ENCODE measurements at places on chromosomes 2 and 18. TPM values are rescaled to one million over a fixed set of nuclear protein-coding genes. Genes with fewer than 3 reads are reported as not detected.

STRN gene
- polyA plus RNA-seq, result 10.7 TPM

KRTCAP3 gene
- 4.5 TPM for polyA plus RNA-seq

DNA sequence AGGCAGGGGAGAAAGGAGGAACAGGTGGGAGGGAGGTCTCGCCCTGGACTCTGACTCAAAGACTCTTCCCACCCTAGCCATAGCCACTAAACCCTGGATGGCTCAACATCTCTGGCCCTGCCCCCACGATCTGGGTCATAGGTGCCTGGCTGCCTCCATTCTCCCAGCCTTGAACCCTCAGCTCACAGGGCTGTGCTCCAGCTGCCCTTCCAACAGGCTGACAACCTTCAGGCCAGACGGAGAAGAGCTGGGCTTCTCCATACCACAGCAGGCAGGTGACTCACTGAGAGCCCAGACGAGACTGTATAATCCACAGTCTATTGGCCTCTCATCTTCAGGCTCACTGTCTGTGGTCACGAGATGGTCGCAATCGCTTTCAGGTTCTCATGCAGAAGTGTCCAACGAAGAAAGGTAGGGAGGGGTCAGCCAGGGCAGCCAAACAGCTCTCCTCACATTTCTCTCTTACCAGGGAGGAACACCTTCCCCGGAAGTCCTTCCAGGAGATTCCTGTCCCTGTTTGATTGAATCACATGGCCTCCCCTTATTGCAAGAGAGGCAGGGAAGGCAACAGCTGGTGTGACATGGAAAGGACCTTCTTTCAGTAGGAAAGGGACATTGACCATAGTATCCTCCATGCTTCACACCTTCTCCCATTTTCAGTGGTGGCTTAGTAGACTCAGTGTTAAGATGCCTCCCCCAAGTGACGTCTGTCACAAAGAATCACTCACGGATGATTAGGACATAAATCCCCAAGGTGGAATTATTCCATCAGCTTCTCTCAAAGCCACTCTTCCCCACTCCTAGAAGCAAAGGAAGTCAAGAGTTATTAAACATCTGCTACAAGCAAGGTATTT lies 100.1 kb downstream of the MRO start:
- no peak for DNase-seq

- DNase-seq, result no peak
Observed at GRCh38 chr18:5456577-5457461, 87.0 kb downstream of the EPB41L3 start.

GRCh38 chr2:95106081-95106480 lies 15.5 kb downstream of the MRPS5 start:
- no peak for DNase-seq

DNA sequence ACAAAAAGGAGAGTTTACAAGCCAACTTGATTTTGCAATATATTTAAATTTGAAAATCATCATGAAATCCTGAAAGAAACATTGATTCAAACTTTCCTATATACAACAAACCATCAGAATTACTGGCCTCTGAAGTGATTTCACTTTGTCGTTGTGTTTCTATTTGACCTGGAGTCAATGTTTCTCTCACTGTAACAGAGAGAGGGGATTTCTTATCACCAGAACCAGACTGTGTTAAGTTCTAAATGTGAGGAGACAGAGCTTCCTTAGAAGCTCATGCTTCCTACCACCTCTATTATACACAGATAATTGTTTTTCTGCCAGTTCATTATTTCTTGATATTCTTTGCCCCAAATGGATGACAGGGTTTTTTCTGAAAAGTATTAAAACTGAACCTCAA lies 245.0 kb upstream of the RND3 start:
- DNase-seq, result no peak

GRCh38 chr2:67286981-67287759 lies 110.0 kb upstream of the ETAA1 start:
- no peak for DNase-seq

TM4SF20 gene
- not detected for polyA plus RNA-seq

DNA sequence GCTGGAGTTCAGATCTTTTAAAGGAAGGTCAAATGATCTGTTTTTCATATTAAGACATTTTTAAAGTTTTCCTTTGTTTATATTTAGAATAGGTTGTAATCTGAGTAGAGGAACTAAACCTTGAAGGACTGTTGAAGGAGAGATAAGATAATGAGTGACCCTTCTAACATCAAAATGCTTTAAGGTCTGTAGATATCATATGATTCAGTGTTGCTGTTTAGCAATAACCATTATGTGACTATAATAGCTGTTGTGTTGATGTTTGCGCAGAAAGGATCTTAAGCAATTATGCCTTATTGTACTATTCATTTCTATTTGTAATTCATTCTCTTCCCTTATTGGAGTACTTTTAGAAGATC lies 60.0 kb downstream of the SLC16A14 start:
- DNase-seq, result no peak

CROCC2 gene
- polyA plus RNA-seq, result not detected

DNA sequence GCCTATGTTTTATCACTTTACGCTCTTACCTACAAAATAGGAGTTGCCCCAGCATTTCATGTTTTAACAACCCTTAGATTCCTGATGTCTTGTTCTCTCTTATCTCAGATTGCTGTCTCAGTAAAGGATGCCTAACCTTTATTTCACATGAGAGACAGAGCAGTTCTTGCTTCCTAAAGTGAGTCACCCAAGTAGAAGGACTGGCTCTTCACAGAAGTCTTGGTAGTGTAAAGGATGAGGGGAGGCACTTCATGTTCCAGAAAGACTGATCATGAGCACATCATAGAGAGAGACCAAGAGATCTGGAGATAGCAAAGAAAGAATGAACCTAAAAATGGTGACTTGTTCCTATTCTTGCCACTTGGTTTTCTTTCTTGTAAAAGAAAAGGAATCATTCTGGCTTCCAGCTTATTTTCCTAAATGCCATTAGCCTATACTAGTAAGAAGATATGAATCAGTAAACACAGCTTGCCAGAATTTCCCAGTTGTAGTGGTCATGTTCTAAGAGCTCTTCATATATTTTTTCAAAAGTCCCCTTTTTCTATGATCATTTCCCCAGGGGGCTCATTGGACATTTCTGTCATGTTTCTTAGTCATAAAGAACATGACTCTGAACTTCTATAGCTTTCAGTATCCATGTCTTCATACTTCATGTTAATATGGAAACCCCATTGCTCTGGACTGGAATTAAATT lies 54.9 kb downstream of the MAPRE2 start:
- peak; percentile 21 for DNase-seq

GRCh38 chr2:238699307-238700116 lies 148.4 kb upstream of the TWIST2 start:
- no peak for DNase-seq

- no peak for DNase-seq
Observed at GRCh38 chr2:55120634-55121359, 70.5 kb upstream of the RTN4 start.

GRCh38 chr2:182634386-182634785 lies 81.7 kb upstream of the DNAJC10 start:
- no peak for DNase-seq

GRCh38 chr2:84474176-84474575 lies 15.1 kb upstream of the SUCLG1 start:
- DNase-seq, result no peak

- no peak for DNase-seq
Observed at GRCh38 chr2:202064881-202065230, 8.2 kb upstream of the KIAA2012 start.

GRCh38 chr18:10142496-10143160 lies 228.8 kb downstream of the VAPA start:
- no peak for DNase-seq

DNA sequence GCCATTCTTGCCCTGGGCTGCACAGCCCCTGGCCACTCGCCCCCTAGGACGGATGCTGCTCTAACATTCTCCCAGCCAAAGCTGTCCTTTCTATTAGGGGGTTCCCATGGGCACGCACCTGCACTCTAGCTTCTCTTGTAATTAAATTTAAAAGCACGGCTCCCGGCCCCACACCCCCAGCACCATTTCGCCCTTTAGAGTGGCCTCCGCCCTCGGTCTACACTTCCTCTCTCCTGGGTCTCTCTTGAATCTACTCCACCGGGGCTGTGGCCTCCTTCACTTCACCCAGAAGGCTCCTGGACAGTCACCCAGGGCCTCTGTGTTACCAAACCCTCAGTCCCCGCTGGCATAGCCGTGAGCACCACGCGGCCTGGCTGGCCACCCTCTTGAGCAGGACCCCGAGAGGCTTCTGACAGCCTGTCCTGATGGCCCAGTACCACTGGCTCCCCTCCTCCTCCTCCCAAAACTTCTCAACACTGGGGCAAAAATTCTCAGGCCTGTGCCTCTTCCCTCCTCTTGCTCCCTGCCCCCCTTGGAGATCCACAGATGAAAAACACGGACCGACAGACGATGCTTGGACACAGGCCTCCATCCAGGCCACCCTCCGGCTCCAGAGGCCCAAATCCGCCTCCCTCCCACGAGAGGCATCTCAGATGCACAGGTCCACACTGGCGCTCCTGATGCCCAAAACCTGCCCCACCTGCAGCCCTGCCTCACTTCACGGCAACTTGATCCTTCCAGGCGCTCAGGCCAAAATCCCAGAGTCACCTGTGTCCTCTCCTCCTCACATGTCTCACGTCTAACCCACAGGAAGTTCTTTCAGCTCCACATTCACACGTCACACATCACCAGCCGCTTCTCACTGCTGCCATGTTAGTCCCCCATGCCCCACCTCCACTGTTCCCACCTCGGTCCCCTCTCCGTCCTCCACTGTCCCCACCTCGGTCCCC lies 6.9 kb upstream of the RAB17 start:
- no peak for DNase-seq

DNA sequence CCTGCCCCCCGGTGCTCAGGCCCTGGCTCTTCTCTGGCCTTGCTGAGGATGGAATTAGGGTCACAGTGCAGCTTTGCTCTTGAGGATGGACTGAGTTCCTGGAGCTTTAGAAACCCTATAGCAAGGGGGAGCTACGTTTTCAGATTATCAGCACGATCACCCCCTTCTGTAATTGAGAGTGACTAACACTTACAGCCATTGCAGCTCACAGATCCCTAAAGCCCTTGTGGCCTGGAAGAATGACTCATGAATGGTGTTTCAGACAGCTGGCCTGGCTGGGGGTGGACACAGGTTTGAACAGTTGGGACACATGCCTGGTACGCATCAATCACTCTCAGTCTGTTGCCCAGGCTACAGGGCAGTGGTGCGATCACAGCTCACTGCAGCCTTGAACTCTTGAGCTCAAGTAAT lies 79.7 kb upstream of the IGFBP5 start:
- DNase-seq, result peak; percentile 93

DNA sequence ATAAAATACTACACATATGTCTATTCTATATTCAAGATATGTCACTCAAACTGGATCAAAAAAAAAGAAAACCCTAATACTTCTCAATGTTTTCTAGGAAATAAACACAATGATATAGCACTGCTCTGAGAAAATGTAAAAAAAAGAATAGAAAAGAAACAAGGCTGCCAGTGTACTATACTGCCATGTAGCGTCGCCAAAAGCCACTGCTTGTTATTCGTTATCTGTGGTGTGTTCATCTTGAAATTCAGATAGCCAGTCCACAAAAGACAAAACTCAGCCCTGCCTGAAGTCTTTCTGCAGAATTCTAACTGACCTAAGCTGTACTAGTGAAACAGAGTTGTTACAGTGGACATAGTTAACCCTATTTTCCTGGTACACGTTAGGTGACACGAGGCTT lies 12.2 kb upstream of the YPEL5 start:
- no peak for DNase-seq

DNA sequence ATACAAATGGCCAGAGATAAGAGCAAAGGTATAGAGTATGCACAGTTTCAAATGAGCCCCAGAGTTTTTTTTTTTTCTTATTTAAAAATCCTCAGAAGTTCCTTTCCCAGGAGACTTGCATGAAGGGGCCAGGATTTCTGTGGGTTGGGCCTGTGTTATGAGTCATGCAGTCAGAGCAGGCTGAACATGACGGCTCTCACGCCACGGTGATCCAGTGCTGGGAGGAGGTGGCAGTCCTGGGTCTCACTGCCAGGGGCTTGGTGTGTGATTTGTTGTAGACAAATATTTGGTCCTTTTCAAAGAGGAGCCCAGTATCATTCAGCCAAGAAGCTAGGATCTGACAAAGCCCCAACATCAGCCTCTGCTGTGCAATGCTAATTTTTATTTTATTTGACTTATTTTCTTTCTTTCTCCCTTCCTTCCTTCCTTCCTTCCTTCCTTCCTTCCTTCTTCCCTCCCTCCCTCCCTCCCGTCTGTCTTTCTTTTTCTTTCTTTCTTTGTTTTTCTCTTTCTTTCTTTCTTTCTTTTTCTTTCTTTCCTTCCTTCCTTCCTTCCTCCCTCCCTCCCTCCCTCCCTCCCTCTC lies 10.4 kb upstream of the KCNE4 start:
- peak; percentile 87 for DNase-seq

GRCh38 chr18:47628240-47628781 lies 302.1 kb downstream of the SMAD2 start:
- DNase-seq, result no peak

DNA sequence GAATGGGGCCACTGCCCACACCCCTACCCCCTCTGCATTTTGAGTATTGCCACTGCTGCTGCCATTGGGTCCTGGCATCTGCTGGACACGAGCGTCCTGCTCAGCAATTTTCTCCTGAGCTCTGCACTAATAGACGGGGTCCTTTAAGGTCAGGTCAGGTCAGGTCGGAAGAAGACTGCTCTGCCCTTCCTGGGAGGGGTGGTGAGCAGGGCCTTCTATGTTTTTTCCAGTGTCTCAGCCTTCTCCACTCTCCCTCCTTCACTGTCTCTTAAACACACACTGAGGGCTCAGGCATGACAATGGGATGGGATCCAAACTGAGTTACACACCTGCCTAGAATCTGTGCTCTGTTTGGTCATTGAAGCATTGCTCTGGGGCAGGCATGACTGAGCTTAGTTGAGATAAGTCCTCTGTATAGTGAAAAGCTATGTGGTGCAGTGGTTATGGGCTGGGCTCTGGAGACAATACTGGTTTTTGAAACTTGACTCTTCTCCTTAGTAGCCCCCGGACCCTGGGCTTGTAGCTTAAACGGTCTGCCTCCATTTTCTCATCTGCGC lies 10.6 kb downstream of the MYO1B start:
- DNase-seq, result peak; percentile 37

- DNase-seq, result no peak
Observed at GRCh38 chr2:82098617-82099016, 1794.1 kb upstream of the LRRTM1 start.

GRCh38 chr2:119756837-119757236 lies 2.9 kb upstream of the PTPN4 start:
- DNase-seq, result peak; percentile 83

- DNase-seq, result no peak
Observed at GRCh38 chr18:37210781-37211180, 354.8 kb downstream of the CELF4 start.

INHBB gene
- polyA plus RNA-seq, result 0.02 TPM

All from mammary epithelial cell (primary cell).